ENCODE measurements at places on chromosomes 7 and 10. TPM values are rescaled to one million over a fixed set of nuclear protein-coding genes. Genes with fewer than 3 reads are reported as not detected.

KDM7A gene
- 1.2 TPM for total RNA-seq

DNA sequence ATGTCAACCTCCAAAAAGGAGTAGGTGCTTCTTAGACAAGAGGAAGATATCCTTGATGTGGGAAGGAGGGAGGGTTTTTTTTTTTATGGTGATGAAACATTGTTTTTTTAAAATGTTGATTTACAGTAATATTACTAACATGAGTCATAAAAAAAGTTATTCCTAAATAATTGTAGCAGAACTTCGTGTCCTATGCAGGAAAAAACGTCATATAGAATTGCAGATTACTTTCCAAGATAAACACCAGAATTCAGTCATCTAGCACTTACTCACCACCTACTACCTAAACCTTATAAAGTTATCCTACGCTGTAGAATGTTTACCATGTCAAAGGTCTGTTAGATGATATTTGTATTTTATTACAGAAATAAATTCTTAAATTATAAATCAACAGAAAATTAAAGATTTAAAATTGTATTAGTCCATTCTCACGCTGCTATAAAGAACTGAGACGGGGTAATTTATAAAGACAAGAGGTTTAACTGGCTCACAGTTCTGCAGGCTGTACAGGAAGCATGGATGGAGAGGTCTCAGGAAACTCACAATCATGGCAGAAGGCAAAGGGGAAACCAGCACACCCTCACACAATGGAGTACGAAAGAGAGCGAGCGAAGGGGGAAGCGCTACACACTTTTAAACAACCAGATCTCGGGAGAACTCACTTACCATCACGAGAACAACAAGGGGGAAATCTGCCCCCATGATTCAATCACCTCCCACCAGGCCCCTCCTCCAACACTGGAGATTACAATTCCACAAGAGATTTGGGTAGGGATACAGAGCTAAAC, 105.2 kb upstream of the NEBL start:
- DNase-seq: no peak

DNA sequence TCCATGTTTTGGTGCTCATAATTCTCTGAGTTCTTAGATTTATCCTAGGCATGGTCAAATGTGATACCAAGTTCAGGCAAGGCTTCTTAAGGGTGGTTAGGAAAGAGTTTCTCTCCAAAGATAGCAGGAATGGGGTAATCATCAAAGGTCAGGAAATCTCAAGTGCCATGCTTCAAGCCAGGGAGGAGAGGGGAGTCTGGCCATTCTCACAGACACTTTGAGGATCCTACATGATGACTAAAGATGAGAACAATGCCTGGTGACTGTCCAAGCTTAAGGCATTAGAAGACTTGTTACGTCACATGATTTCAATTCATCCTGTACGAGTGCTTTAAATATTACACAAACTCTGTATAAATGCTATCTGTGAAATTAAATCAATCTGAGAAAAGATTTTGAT, 59.4 kb downstream of the POM121L12 start:
- DNase-seq: no peak

- DNase-seq: no peak
Observed at GRCh38 chr10:34403512-34403911, 411.6 kb downstream of the PARD3 start.

All from HT-29 (cell line).